Ascending aorta (tissue), 2 donors: ENCODE measurements at places on chromosomes 13 and 19. TPM values are rescaled to one million over a fixed set of nuclear protein-coding genes. Genes with fewer than 3 reads are reported as not detected.

DNA sequence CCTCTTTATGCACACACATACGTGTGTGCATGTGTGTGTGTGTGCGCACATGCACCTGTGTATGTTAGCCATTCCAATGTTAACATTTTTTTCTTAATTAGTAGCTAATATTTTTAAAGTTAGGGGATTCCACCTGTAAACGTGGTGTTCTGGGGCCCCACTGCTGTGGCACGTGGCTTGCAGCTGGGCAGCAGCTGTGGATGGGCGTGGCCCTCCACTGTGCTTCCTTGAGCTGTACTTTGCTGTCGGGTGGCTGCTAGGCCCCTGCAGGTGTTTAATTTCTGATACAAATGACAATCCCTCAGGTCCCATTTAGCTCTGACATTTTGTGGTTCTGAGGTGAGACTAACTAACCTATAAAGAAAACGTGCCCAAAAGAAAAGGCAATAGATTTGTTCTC is 58.9 kb upstream of the GJB6 start:
- H3K27me3 ChIP-seq: no peaks in the 10 kb centered on the region
- H3K4me3 ChIP-seq: no peak overlapping the region
- H3K36me3 ChIP-seq: no peaks in the 10 kb centered on the region
- H3K4me1 ChIP-seq: no peaks in the 10 kb centered on the region
- DNase-seq: no peak
- H3K27ac ChIP-seq: no peak overlapping the region

GRCh38 chr19:39966617-39967016 is 4.3 kb upstream of the PSMC4 start:
- H3K36me3 ChIP-seq: no peaks in the 10 kb centered on the region
- no peak overlapping the region for H3K4me3 ChIP-seq
- H3K27me3 ChIP-seq: no peaks in the 10 kb centered on the region
- H3K4me1 ChIP-seq: no peaks in the 10 kb centered on the region

Gene TINCR
- total RNA-seq: not detected

Gene CGB8
- not detected for total RNA-seq

DNA sequence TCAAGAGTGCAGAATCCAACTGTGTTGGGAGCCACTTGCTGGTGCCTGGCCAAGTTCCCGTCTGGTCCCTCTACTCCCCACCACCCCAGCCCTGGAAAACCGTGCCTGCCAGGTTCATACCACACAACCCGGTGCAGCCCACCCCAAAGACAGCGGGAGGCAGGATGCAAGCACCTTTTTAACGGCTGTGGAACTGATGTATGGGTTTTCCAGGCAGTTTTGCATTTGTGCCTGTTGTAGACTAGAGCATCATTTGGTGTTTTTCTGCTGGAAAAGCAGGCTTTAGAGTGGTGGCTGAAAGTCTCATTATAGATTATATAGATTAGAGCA is 13.5 kb downstream of the TFDP1 start:
- no peak overlapping the region for H3K27ac ChIP-seq
- H3K36me3 ChIP-seq: peaks cover 6% of the 10 kb centered on the region
- H3K4me3 ChIP-seq: no peak overlapping the region
- no peak for DNase-seq
- no peaks in the 10 kb centered on the region for H3K4me1 ChIP-seq

Gene CRX
- not detected for total RNA-seq

GRCh38 chr19:52112624-52113023 is 17.1 kb upstream of the ZNF841 start:
- peaks cover 34% of the 10 kb centered on the region for H3K36me3 ChIP-seq
- H3K4me1 ChIP-seq: no peaks in the 10 kb centered on the region
- DNase-seq: no peak
- H3K27ac ChIP-seq: no peak overlapping the region

Gene ZNF773
- not detected for total RNA-seq

Gene SHANK1
- 1.3 TPM for total RNA-seq

GRCh38 chr13:95426631-95427030 is 125.4 kb upstream of the ABCC4 start:
- no peaks in the 10 kb centered on the region for H3K27me3 ChIP-seq
- no peak overlapping the region for H3K27ac ChIP-seq
- no peaks in the 10 kb centered on the region for H3K4me1 ChIP-seq

DNA sequence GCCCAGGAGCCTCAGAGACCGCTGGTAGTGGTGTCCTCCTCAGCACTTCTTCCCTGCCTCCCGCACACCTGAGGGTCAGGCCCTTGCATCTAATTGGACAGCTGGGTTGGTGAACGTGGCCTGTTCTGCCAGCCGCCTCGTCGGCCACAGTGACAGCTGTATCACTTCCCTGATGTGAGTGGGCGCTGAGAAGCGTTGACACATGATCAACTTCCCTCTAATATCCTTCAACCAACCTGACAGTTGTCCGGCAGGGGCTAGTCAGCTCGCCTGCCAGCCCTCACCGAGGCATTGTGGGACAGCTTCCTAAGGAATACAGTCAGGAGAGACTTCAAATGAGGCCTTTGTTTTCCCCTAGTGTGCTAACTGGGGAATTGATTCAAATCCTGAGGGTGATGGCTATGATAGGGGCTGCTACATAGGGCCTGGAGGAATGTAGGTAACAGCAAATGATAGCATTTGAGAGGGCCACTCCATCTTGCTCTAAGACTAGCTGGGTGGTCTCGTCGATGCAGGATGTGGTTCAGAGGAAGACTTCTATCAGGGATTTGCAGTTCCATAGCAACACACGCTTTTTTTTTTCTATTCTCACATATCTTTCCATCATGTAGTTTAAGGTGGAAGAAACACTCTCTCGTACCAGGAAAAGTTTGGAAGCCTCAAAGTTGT is 230.8 kb downstream of the TSHZ3 start:
- H3K27ac ChIP-seq: no peak overlapping the region
- H3K4me3 ChIP-seq: no peak overlapping the region
- DNase-seq: no peak
- no peaks in the 10 kb centered on the region for H3K36me3 ChIP-seq

GRCh38 chr13:34587576-34587975 is 354.5 kb upstream of the NBEA start:
- H3K36me3 ChIP-seq: no peaks in the 10 kb centered on the region
- no peaks in the 10 kb centered on the region for H3K4me1 ChIP-seq
- no peak overlapping the region for H3K27ac ChIP-seq
